ENCODE measurements at places on chromosomes 2 and 18.
A peak's percentile ranks its signal among the peaks of the same experiment; 100 is the strongest.

DNA sequence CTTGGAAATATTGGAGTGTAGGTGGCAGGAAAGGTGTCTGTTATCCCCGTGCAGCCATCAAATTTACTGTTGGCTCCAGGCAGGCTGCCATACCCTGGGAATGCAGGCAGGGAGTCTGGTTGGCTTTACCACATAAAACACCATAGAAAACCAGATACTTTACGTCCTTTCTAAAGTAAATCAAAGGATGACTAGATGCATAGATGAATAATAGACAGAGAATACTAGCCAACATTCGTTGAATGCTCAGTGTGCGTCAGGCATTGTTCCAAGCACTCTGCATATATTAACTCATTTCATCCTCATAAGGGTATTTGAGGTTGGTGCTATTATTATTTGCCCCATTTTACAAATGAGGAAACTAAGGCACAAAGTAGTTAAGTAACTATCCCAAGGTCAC is 65.2 kb downstream of the VSNL1 start:
- DNase-seq, result no peak

- DNase-seq, result no peak
These were observed 2.9 kb downstream of the RNF144A start for GRCh38 chr2:6919901-6920742.

GRCh38 chr18:13159579-13159978 is 59.0 kb upstream of the LDLRAD4 start:
- peak; percentile 44 for DNase-seq

GRCh38 chr2:36453652-36454051 is 98.1 kb downstream of the CRIM1 start:
- no peak for DNase-seq

- no peak for DNase-seq
These were observed 82.6 kb downstream of the MTA3 start for GRCh38 chr2:42651057-42651456.

GRCh38 chr18:60554967-60555366 is 182.4 kb upstream of the MC4R start:
- no peak for DNase-seq

- no peak for DNase-seq
These were observed 281.1 kb downstream of the ZNF516 start for GRCh38 chr18:76213991-76214390.

DNA sequence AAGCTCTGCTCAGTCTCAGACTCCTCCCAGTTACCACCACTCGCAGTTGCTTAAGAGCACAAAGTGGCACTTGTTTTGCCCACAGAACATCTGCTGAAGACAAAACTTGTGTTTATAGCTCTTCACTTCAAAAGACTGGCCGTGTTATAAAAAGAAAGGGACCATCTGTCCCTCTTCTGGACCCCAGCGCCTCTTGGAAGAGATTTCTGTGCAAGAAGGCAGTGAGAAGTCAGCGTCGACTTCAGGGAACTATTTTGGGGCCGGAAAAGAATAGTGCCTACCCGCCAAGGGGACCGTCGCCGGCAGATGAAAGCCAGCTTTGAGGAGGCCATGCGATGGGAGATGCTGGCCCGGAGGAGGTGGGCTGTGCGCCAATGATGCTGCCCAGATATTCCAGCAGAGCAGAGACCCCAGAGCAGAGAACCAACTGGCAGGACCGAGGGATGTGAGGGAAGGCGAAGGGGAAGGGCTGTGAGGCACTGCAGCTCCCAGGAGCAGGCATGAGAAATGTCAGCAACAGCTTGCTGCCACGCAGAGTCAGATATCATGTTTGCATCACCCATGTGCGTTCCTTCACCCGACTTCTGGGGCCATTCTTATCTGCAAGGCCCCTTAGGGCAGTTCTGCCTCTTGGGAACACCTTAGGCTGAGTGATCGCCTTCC is 270.9 kb downstream of the ATAD2B start:
- no peak for DNase-seq

Data from HCT116 (cell line).